A549 treated with GW870086 at 1 μM for 4 hours (cell line): ENCODE measurements at places on chromosomes 11 and 22. TPM values are rescaled to one million over a fixed set of nuclear protein-coding genes. Genes with fewer than 3 reads are reported as not detected.

SCGB1D2 gene
- not detected in 5 replicates for total RNA-seq

MMP7 gene
- total RNA-seq, result 22.8 to 33.8 TPM (median 24.6 TPM) in 5 replicates

ALDH3B2 gene
- total RNA-seq, result not detected in 5 replicates

NCR3LG1 gene
- total RNA-seq, result 1.8 to 3.0 TPM (median 2.6 TPM) in 5 replicates

OR4D10 gene
- not detected in 5 replicates for total RNA-seq

FGF19 gene
- 0.09 to 0.13 TPM (median 0.10 TPM) in 5 replicates for total RNA-seq

VPREB3 gene
- 0.58 to 1.2 TPM (median 0.68 TPM) in 4 of 5 replicates, not detected in the other for total RNA-seq

DDX6 gene
- 19.0 to 31.5 TPM (median 24.5 TPM) in 5 replicates for total RNA-seq

GRAMD1B gene
- total RNA-seq, result 27.8 to 40.2 TPM (median 37.0 TPM) in 5 replicates

IGLL1 gene
- not detected in 5 replicates for total RNA-seq

PIK3C2A gene
- 8.7 to 19.8 TPM (median 15.4 TPM) in 5 replicates for total RNA-seq

KIAA1671 gene
- total RNA-seq, result 10.0 to 15.0 TPM (median 13.2 TPM) in 5 replicates

EFCAB6 gene
- 0.17 to 0.69 TPM (median 0.45 TPM) in 5 replicates for total RNA-seq

PATE4 gene
- total RNA-seq, result not detected in 5 replicates

SEPTIN5 gene
- 7.0 to 10.2 TPM (median 9.5 TPM) in 5 replicates for total RNA-seq

EXPH5 gene
- total RNA-seq, result 0.02 to 0.05 TPM (median 0.03 TPM) in 4 of 5 replicates, not detected in the other

ANO9 gene
- 0.72 to 1.2 TPM (median 0.88 TPM) in 5 replicates for total RNA-seq

CCDC116 gene
- 0.09 TPM in 1 of 5 replicates, not detected in the others for total RNA-seq

HBE1 gene
- 0.38 TPM in 1 of 5 replicates, not detected in the others for total RNA-seq

PPARA gene
- 1.0 to 2.0 TPM (median 1.7 TPM) in 5 replicates for total RNA-seq

GLB1L2 gene
- 1.4 to 2.3 TPM (median 2.0 TPM) in 5 replicates for total RNA-seq

VSIG2 gene
- not detected in 5 replicates for total RNA-seq

BTBD18 gene
- total RNA-seq, result not detected in 5 replicates

GP1BB gene
- total RNA-seq, result 0.45 to 1.9 TPM (median 1.5 TPM) in 5 replicates

WDR74 gene
- 73.9 to 82.8 TPM (median 77.6 TPM) in 5 replicates for total RNA-seq

TRMU gene
- total RNA-seq, result 34.6 to 41.3 TPM (median 39.1 TPM) in 5 replicates

TBX10 gene
- total RNA-seq, result not detected in 5 replicates

MS4A14 gene
- not detected in 5 replicates for total RNA-seq

TUBA8 gene
- 0.25 to 0.93 TPM (median 0.39 TPM) in 5 replicates for total RNA-seq

SLC17A6 gene
- not detected in 5 replicates for total RNA-seq

SMIM35 gene
- not detected in 5 replicates for total RNA-seq

FKBP2 gene
- 119 to 146 TPM (median 125 TPM) in 5 replicates for total RNA-seq

WBP2NL gene
- 0.30 TPM in 1 of 5 replicates, not detected in the others for total RNA-seq
